GM06990 (cell line): ENCODE measurements at places on chromosomes 3 and 15.

GRCh38 chr3:124569761-124570160 lies 160.5 kb upstream of the UMPS start:
- DNase-seq: no peak

DNA sequence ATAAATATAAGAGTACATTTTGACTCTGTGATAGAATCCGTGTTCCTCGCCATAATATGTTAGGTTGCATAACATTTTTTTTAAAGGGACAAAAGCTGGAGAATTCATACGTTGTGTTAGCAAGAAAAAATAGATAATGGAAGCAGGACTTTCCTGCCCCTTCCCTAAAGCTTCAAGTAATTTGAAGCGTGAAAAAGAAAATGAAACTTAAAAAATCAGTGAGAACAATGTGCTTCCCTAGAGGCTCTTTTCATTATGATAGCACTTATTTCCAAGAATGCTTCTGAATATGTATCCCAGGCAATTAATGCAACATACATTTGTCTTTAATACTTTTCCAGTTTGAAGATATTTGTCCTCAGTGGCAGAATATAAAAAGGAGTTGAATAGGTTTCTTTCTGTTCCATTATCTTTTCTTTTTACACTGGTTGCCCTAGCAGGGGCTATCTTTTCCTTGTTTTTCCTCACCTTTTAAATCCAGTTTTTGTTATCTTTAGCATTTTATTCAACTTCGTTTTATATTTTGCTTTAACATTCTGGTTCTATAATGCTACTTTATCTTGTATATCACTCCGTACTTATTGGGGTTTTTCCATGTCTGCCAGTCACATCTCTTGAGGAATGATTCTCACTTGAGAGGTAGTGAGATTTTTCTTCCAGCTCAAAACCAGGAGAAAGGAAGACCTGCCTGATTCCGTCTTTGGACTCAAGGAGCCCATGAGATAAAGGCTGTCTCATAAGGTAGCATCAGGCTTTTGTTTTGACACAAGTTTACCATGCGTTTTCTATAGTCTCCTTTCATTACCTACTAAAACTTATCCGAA lies 113.8 kb downstream of the MBNL1 start:
- no peak for DNase-seq

GRCh38 chr15:99442252-99442897 lies 123.4 kb upstream of the MEF2A start:
- no peak for DNase-seq

DNA sequence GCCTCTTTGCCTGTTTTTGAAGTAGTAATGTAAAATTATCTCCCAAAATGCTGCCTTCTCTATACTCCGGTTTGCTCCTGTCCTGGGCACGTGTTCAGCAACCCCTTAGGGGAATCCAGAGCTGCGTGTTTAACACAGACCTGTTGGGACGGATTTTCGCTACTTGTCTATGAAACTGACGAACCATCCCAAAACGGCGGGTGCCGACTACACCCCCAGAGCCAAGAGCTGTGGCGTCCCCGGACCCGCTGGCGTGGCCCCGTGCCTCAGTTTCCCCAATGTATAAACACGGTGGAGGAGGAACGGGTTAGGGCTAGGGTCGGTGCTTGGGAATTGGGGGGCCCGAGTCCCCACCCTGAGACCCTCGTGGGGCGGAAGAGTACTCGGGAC lies 473 bp downstream of the FHIT start:
- DNase-seq: no peak

- DNase-seq: peak; percentile 63
These were observed 28.7 kb downstream of the CMTM7 start for GRCh38 chr3:32420126-32421038.

- no peak for DNase-seq
These were observed 149.7 kb downstream of the THRB start for GRCh38 chr3:24344784-24345439.

DNA sequence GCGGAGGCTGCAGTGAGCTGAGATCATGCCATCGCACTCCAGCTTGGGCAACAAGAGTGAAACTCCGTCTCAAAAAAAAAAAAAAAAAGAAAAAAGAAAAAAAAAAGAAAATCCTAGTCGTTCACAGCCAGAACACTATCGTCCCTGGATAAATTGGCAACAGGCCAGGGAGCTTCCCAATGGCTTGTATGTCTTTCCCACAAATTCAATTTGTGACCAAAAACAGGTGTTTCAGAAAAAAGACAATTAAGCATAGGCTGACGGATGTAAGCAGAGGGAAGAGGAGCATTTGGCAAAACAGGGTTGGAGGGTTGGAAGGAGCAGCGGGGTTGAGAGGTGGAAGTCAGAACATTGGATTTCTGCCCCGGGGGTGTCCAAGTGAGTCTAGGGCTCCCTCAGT lies 8.5 kb downstream of the EPB42 start:
- no peak for DNase-seq

DNA sequence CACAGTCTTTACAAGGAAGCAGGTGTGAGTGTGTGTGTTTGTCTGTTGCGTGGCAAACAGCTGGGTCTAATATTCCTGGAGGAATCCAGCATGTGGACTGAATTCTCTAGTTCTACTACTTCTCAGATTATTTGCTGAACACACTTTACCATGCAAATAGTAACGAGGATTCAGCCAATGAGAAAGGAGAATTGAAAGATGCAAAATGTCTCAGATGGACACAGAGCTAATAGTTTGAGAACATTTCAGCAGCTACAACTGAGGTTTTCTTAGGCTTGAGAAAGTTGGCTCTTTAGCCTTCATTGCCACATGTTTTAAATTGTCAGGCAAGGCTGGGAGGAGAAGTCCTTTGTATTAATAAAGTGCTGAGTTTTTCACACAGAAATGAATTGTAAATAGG lies 568.0 kb upstream of the MDFIC2 start:
- DNase-seq: no peak

DNA sequence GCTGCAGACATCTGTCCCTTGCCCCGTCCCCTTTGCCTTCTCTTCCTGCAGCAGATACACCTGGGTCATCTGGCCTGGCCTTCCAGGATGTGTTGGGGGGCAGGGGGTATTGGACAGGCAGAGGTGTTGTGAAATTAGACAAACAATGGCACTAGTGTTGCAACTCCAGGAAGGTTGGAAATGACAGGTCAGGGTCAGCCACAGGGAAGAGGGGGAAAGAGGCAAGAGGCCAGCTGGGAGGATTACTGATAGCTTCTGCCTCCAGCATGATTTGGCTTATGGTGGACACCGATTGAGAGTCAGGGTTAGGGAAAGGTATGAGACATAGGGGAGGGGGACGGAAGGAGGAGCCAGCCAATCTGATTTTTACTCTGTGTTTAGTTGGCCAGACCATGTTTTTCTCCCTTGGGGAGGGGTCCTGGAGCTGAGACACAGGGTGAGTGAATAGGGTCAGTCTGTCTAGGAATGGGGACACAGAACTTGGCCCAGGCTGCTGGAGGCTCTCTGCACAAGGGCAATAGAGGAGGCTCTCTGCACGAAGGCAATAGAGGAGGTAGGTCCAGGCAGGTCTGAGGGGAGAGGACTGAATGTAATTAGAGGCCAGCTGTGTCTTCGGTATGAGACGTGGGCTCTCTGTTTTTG lies 3.4 kb upstream of the ATP2B2 start:
- DNase-seq: no peak

DNA sequence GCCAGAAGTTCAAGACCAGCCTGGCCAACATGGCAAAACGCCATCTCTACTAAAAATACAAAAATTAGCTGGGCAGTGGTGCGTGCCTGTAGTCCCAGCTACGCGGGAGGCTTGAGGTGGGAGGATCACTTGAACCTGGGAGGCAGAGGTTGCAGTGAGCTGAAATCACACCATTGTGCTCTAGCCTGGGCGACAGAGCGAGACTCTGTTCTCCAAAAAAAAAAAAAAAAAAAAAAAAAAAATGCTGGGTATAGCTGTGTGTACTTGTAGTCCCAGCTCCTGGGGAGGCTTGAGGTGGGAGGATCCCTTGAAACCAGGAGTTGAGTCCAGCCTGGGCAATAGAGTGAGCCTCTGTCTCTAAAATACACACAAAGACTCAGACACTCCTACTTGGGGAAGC lies 32.0 kb downstream of the PPP1R2 start:
- DNase-seq: no peak

DNA sequence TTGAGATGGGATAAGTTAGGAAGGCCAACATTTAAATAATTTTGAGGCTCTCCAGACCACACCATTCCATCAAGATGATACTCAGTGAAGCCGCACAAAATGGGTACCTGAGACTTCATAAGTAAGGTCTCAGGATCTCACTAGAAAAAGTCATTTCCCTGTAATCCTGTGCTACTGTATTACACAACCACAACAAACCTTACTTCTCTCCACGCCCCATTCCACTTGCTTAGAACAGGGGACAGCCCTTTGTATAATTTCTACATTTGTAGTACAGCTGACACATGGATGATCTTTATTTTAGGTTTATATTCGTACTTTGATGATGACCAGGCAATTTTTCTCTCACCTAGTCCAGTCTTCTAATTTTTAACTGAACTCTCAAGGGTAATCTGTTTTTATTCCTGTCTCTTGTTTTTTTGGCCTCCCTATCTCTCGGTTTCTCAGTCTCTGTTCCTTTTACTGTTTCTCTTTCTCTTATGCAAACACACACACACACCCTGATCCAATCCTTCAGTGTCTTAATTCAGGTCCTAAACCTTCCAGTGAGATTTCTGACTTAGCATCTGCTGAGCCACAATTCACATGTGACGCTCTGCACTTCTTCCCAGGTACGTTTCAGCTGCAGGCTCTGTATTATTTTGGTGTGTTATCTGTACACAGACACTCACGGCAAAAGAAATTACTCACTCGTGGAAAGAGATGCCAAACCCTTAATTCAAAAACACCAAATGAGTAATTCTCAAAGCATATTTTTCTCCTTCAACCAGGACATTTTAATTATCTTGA lies 223.2 kb upstream of the THBS1 start:
- DNase-seq: no peak

- no peak for DNase-seq
These were observed 10.4 kb downstream of the ARMC8 start for GRCh38 chr3:138197524-138197923.

- DNase-seq: peak; percentile 57
These were observed 453 bp downstream of the ZDHHC23 start for GRCh38 chr3:113948015-113948917.

- DNase-seq: no peak
These were observed 4.7 kb downstream of the TCF12 start for GRCh38 chr15:56923174-56923591.

- DNase-seq: no peak
These were observed 12.1 kb downstream of the EAF1 start for GRCh38 chr3:15439476-15439875.

- DNase-seq: no peak
These were observed 36.0 kb upstream of the SKIL start for GRCh38 chr3:170321321-170322034.

DNA sequence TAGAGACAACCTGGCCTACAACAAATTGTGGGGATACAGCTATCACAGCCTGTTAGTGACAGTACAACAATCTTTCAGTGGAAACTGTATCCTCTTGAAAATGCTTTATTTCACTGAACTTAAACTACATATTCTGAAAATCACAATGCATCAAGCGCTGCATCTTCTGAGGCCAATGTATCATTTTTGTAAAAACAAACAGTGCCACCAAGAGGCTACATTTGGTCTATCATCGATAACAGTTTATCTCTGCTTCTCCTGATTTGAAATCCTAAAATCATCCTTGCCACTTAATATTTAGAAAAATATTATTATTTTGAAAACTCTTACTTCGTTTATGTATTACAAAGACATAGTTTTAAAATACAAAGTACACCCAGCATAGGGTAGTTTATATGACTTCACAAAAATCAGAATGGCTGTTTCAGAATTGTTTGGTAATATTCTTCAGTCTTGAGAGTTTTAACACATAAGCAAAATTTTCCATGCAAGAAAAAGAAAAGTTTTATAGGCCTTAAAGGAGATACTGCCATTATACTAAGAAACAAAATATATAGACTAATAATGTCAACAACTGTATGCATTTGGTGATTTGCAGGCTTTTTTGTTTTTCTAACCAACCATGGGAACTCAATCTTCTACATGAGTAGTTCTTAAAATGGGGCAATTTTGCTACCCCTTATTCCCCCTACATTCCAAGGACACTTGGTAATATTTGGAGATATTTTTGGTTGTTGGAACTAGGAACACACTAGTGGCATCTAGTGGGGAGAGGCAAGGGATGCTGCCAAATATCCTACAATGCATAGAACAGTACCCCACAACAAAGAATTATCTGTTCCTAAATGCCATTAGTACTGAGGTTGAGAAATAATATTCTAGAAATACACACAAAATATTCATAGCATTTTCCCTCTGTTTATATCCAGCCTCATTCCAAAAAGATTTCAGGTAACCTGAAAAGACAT lies 42.3 kb downstream of the WDR72 start:
- no peak for DNase-seq

DNA sequence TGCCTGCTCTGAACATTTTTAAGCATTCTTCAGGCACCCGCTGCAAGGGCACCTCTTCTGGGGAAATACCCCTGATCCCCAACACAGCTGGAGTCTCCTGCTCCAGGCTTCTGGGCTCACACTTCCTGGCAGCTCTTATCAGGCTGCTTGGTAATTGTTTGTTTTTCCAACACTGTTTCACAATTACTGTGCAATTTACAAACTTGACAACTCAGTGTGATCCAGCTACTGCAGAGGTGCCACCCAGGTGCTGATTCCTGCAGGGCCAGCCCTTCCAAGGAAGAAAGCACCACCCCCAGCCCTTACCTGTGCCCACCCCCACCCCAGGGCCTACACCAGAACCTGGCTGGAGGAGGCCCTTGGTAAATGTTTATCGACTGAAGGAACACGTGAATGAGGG lies 66.5 kb downstream of the MAGEF1 start:
- DNase-seq: no peak

DNA sequence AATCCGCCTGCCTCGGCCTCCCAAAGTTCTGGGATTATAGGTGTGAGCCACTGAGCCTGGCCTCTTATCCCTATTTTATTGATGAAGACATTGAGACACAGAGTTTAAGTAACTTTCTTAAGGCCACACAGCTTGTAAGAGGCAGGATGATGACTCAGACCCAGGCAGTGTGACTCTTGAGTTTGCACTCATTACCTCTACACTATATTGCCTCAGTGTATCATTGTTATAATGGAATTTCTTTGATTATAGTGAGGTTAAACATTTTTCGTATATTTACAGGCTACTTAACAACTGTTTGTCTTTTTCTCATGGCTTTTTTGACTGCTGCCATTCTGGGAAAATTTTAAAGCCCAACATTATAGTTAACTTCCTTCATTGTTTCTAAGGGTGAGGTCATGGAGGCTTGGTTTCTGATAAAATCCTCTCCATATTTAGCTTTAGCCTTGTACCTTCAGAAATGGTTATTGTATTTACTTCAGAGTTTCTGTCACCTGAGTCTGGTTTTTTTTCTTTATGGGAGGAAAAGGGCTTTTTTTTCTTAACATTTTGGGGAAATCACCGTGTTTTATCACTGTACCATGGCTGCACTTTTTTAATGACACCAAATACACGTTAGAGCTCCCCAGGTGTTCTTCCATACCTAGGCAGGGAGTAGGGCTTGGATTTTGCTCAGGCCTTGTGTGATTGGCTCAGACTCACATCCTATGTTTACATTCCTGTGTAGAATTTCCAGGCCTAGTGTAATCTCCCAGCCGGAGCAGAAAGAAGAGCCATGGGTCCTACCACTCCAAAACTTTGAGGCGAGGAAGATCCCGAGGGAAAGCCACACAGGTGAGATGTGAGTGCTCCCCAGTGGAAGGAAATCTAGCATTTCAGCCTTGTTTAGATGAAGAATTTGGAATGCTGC lies 6.3 kb downstream of the ZNF774 start:
- no peak for DNase-seq

GRCh38 chr15:79408041-79408440 lies 24.1 kb upstream of the MINAR1 start:
- DNase-seq: no peak

GRCh38 chr3:16816048-16816780 lies 68.5 kb upstream of the PLCL2 start:
- peak; percentile 72 for DNase-seq
